ENCODE measurements at places on chromosomes 6 and 20.
A peak's percentile ranks its signal among the peaks of the same experiment; 100 is the strongest.

- H3K4me1 ChIP-seq, result peaks cover under 1% of the 10 kb centered on the region
- H3K4me3 ChIP-seq, result no peak overlapping the region
- H3K27me3 ChIP-seq, result no peaks in the 10 kb centered on the region
- H3K36me3 ChIP-seq, result no peaks in the 10 kb centered on the region
- H3K27ac ChIP-seq, result no peak overlapping the region
Measured at GRCh38 chr6:120274547-120274946, 925.0 kb upstream of the MAN1A1 start.

- no peak overlapping the region for H3K4me3 ChIP-seq
- no peaks in the 10 kb centered on the region for H3K27me3 ChIP-seq
- peaks cover 38% of the 10 kb centered on the region for H3K36me3 ChIP-seq
- H3K27ac ChIP-seq, result no peak overlapping the region
- no peak for DNase-seq
- H3K4me1 ChIP-seq, result peaks cover 2% of the 10 kb centered on the region
Measured at GRCh38 chr20:39004508-39004907, 42.4 kb downstream of the DHX35 start.

DNA sequence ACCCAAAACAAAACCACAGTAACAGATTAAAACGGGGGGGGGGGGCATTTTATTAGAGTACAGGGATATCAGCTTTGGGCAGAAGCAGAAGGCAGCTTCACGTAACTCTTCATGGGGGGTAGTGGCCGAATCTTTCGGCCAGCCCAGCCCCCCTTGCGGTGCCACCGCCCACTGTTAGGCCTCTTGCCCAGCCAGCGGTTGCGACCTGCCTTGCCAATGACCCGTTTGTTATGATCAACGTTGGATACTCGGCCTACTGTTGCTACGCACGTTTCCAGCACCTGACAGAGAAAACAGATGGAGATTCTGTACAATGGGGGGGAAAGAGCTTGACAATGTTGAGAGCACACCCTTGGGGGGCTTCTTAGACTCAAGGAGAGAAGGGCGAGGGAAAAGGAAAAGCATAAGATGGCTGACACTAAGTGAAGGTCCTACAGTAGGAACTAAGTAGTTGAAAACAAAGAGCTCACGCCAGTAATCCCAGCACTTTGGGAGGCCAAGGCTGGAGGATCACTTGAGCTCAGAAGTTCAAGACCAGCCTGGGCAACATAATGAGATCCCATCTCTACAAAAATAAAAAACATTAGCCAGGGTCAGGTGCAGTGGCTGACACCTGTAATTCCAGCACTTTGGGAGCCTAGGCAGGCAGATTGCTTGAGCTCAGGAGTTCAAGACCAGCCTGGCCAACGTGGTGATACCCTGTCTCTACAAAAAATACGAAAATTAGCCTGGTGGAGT lies 724 bp upstream of the CUL7 start:
- peaks cover 29% of the 10 kb centered on the region for H3K36me3 ChIP-seq
- no peak for DNase-seq
- peak overlapping the region; percentile 94 for H3K27ac ChIP-seq

- no peak overlapping the region for H3K4me3 ChIP-seq
- no peak overlapping the region for H3K27ac ChIP-seq
- peaks cover 5% of the 10 kb centered on the region for H3K4me1 ChIP-seq
Measured at GRCh38 chr6:149515494-149515893, 30.3 kb downstream of the PPIL4 start.

DNA sequence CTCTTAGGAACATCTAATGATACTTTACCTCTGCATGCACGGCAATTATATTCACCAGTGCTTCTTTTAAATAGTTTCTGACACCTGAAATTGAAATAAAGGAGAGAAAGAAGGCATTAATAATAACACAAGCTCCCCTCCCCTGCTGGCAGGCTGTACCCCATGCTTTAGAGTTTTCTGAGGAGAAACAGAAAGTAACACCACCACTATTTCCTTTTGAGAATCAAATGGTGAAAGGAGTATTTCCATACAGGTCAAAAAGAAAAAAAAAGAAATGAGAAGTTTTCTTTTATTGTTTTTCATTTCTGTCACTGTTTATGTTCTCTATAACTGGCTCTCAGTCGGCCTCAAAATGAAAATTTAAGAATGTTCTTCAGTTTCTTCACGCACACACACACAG lies 108.1 kb downstream of the IRF4 start:
- H3K4me1 ChIP-seq, result no peaks in the 10 kb centered on the region
- no peak overlapping the region for H3K27ac ChIP-seq
- no peak overlapping the region for H3K4me3 ChIP-seq
- H3K27me3 ChIP-seq, result no peaks in the 10 kb centered on the region

Measured in mesothelial cell of epicardium (in vitro differentiated cells).